Left lobe of liver (tissue), 2 donors: ENCODE measurements at places on chromosomes 4 and X. TPM values are rescaled to one million over a fixed set of nuclear protein-coding genes. Genes with fewer than 3 reads are reported as not detected.

GRCh38 chrX:40153345-40154249 is 55.8 kb upstream of the BCOR start:
- no peak for DNase-seq

DNA sequence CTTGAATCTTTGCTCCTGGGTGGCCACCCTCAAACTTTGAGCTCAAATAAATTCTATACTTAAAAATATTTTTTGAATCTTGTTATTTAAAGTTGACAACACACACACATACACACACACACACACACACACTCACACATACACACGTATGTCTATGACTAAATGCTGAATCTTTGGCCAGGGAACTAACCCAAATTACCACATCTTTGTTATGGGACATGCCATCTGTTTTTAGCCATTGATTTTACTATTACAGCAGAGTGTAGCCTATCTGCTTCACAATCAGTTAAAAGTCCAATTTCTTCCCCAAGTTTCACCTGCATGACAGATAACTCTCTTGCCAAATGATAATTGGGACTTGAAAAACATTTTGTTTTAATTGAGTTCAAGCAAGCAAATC is 45.0 kb upstream of the USP46 start:
- no peak for DNase-seq

The MAGEB6 gene
- not detected for total RNA-seq

The HMX1 gene
- total RNA-seq: not detected
